Activated T-helper 1 cell treated with Interleukin-2 at 50 U/mL for 16 hours (primary cell): ENCODE measurements at places on chromosomes 12 and 14.

- no peak for DNase-seq
These were observed 68.4 kb downstream of the ANO6 start for GRCh38 chr12:45284096-45284901.

- DNase-seq = no peak
These were observed 127.7 kb upstream of the SLCO1C1 start for GRCh38 chr12:20567413-20567812.

- DNase-seq = no peak
These were observed 18.3 kb downstream of the SDS start for GRCh38 chr12:113385282-113385882.

- DNase-seq = no peak
These were observed 2.3 kb downstream of the LAG3 start for GRCh38 chr12:6774499-6775062.

DNA sequence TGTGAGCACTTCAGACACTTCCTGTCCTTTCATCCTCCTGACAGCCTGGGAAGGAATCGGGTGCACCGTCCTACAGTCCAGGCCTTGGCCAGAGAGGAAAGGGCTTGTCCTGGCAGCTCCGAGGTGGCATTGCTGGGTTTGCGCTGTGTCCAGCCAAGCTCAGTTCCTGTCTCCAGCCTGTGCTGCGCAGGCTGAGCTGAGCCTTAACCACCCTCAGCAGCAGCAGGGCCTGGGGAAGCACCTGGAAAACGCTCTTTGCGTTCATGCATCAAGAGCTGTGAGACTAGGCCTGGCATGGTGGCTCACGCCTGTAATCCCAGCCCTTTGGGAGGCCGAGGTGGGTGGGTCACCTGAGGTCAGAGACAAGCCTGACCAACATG is 33.7 kb upstream of the EML1 start:
- DNase-seq = no peak

DNA sequence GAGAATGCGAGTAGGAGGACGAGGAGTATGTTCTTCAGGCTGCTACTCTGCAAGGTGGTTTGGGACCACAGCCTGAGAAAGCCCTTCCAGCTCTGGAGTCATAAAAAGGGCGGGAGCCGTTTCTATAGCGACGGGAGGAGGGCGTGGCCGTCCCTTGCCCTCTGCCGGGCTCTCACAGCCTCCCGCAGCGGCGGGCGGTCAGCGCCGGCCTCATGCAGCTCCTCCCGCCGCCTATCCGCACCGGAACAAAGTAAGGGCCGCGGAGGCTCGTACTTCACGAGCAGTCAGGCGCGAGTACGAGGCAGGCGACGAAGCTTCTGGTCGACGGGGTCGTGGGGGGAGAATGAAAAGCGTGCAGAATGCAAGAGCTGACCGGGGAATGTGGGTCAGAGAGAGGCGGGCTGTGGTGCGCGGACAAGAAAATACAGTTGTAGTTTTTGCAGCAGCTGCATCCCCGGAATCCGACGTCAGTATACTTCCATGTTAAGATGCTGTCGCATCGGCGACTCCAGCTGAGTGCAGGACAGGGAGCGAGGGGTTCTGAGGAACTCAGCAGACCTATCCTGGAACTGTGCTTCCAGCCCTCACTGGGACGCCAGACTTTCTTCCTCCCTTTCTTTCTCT is at the start of gene DYRK4:
DYRK4 (plus strand) TSS at position 175 of the 624 bp plus-strand sequence; CDS start at position 213, 38 bp downstream.
- no peak for DNase-seq

GRCh38 chr12:52526511-52526951 is 6.3 kb upstream of the KRT5 start:
- DNase-seq = no peak

DNA sequence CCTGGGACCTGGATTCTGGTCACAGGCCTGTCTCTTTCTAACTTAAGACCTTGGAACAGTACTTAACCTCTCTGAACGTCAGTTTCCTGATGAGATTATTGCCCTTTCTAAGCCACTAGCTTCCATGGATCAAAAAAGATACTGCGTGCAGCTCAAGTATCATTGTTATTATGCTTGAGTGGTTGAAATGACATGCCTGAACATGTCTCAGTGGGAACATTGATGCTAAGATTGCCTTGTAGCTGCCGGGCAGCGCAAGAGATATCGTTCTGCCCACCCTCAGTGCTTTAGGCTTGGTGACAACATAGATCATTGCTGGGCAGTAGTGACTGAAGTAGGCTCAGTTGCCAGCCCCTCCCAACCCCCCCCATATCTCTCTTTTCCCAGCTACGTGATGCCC is 131.9 kb downstream of the SMOC1 start:
- no peak for DNase-seq

DNA sequence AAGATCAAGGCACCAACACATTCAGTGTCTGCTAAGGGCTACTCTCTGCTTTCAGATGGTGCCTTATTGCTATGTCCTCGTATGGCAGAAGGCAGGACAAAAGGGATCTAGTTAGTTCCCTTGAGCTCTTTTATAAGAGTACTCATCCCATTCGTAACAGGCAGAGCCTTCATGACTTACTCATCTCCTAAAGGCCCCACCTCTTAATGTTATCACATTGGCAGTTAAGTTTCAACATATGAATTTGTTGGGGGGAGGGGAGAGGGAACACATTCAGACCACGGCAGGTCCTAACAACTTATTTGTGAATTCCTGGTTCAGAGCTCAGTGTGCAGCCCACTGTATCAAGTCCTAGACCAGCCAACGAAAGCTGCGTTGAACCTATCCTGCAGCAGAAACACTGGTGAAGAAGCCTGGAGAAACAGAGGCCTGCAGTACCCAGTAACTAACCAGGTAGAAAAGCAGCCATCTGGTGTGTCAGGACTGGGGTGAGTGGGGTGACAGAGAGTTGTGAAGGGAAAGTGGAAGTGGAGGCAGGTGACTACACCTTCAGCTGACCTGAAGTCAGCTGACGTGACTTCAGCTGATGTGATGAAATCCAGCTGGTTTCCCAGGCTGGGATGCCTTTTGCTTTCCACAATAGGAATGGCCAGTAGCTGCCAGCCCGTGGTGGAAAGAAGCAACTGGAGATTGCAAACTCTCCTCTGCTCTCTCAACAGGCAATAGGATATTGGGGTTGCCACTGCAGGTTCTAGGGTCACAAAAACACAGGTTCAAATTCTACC is 101.6 kb upstream of the PLXNC1 start:
- no peak for DNase-seq

DNA sequence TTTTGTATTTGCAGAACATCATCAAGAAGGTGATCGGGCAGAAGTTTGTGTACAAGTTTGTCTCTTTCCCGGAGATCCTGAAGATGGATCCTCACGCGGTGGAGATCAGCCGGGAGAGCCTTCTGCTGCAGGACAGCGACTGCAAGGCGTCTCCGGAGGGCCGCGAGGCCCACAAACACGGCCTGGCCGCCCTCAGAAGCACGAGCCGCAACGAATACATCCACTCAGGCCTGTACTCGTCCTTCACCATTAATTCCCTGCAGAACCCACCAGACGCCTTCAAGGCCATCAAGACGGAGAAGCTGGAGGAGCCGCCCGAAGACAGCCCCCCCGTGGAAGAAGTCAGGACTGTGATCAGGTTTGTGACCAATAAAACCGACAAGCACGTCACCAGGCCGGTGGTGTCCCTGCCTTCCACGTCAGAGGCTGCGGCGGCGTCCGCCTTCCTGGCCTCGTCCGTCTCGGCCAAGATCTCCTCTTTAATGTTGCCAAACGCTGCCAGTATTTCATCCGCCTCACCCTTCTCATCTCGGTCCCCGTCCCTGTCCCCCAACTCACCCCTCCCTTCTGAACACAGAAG is 52.8 kb downstream of the ELK3 start:
- DNase-seq = no peak

GRCh38 chr14:74524076-74524811 is 30.7 kb downstream of the ISCA2 start:
- DNase-seq = no peak

GRCh38 chr14:88303041-88303440 is 20.0 kb downstream of the KCNK10 start:
- DNase-seq = no peak

GRCh38 chr14:22607291-22607690 is 9.2 kb downstream of the ABHD4 start:
- DNase-seq = no peak

DNA sequence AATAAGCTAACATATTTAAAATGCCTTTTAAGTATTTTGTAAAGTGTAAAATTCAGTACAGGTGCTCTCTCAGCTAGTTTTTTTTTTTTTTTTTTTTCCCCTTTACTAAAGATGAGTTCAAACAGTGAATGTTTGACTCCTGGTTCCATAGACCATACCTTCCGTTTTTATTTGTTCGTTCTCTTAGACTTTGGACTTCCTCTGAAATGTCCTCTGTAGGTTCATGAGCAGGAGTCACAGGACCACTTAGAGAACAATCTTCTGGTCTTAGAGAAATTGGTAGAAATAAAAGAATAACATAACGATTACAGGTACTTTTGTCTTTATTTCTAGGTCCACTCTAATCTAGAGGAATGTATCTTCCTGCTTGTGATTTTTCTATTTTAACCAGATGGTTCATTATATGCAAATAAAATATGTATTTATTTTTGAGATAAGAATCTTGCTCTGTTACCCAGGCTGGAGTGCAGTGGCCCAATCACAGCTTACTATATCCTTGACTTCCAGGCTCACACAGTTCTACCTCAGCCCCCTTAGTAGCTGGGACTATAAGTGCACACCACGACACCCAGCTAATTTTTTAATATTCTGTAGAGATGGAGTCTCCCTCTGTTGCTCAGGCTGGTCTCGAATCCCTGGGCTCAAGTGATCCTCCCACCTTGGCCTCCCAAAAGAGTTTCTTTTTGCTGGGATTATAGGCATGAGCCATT is 25.8 kb downstream of the STYX start:
- DNase-seq = no peak

- DNase-seq = no peak
These were observed 24.3 kb downstream of the CMA1 start for GRCh38 chr14:24483604-24484252.

- DNase-seq = no peak
These were observed 55.9 kb upstream of the RERGL start for GRCh38 chr12:18145924-18146323.

GRCh38 chr12:88570103-88570502 is 10.2 kb downstream of the KITLG start:
- no peak for DNase-seq

- no peak for DNase-seq
These were observed 31.9 kb upstream of the IFNG-AS1 start for GRCh38 chr12:67957383-67957782.

DNA sequence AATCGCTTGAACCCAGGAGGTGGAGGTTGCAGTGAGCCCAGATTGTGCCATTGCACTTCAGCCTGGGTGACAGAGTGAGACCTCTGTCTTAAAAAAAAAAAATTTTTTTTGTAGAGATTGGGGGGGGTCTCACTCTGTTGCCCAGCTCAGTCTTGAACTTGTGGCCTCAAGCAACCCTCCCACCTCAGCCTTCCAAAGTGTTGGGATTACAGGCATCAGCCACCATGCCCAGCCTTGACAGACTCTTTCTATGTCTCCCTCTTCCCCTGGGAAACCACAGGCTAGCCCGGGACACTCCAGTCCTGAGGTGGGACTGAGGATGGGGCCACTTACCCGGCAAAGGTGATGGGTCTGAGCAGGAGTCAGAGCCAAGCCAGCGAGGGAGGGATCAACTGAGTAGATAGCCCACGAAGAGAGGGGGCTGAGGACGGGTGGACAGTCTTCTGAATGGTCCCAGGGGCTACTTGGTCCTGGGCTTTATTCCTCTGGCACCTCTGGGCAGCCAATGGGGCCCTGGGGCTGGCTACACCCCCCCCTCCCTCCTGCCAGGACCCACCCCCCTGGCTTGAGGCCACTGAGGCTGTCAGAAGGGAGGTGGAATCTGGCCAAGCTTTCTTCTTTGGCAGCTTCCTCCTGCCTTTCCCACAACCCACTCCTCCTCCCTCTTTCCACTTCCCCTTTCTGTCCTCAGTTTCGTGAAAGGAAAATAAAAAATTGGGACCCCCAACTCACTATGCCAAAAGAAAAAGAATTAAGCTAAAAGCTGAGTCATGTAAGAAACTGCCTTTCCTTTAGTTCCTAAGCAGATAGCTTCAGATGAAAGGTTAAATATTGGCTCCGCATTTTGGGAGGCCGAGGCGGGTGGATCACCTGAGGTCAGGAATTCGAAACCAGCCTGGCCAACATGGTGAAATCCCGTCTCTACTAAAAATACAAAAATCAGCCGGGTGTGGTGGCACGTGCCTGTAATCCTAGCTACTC is at the start of gene SDS:
SDS (minus strand) TSS at position 453 of the 981 bp plus-strand sequence. CDS start 4,179 bp downstream, outside the sequence.
- DNase-seq = no peak

- no peak for DNase-seq
These were observed 208.7 kb upstream of the FOXN3 start for GRCh38 chr14:89625731-89626232.

DNA sequence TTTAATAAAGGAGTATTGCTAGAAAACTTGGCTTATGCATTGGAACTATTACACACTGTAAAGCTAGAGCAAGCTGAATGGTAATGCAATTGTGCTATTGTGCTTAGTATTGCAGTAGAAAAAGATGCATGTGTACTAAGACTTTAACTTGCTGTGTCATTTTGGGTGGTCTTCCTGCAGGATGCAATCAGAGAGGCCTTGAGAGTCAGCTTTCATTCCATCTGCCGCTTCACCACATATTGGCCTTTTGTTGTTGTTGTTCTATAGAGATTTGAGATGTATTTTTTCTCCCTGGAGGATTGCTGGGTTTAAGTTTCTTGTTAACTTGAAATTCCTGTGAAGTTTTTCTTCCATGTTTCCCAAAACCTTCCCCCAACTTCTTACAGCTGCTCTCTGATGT is 449.7 kb downstream of the TMTC2 start:
- no peak for DNase-seq

DNA sequence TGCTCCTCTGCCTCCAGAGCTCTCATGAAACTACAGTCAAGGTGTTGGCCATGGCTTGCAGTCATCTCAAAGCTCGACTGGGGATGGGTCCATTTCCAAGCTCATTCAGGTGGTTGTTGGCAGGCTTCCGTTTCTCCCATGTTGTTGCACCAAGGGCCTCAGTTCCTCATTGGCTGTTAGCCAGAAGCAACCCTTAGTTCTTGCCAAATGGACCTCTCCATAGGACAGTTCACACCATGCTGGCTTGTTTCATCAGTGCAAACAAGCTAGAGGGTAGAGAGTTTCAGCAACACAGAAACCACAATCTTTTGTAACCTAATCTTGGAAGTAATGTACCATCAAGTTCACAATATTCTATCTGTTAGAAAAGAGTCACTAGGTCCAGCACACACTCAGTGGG is 22.7 kb upstream of the PPM1A start:
- no peak for DNase-seq

- no peak for DNase-seq
These were observed 132.6 kb upstream of the PLEKHG7 start for GRCh38 chr12:92570056-92570753.

- no peak for DNase-seq
These were observed 143.7 kb downstream of the ASCL4 start for GRCh38 chr12:107917912-107918800.

GRCh38 chr14:84749191-84749955 is 780.6 kb upstream of the FLRT2 start:
- no peak for DNase-seq

- no peak for DNase-seq
These were observed 15.5 kb upstream of the FKBP4 start for GRCh38 chr12:2779281-2779680.
